Endothelial cell (in vitro differentiated cells): ENCODE measurements at places on chromosomes 6 and 20.

DNA sequence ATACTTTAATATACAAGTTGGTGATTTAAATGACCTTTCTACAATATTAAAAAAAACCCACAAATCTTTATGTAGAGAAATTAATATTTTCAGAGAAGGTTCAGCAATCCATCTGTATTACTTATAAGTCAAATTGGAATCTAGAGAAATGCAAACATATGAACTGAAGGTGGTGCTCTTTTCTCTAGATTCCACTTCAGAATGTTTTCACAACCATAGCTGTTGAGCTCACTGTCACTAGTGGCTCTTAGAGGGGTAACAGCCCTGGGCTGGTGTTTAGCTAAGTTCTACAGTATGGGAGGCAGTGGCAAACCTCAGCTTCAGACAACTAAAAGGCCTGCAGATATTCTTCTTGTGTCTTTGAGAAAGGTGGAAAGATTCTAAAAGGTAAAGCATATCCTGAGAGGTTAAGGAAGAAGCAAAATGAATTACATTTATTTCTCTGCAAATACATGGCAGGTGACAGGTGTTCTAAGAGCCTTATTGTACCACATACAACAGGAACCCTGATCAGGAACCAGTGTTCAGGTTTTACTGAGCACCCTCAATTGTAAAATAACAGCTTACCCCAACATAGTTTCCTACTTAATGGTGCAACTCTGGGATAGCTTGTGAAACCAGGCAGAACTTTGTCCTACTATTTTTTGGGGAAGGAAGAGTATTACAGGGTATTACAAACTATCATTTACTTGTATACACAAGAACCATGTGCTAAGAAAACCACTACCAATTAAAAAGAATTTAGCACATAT, 56.6 kb upstream of the SAMHD1 start:
- H3K4me1 ChIP-seq, result no peaks in the 10 kb centered on the region
- H3K4me3 ChIP-seq, result no peak overlapping the region
- peaks cover 2% of the 10 kb centered on the region for H3K27me3 ChIP-seq
- H3K36me3 ChIP-seq, result peaks cover 8% of the 10 kb centered on the region

DNA sequence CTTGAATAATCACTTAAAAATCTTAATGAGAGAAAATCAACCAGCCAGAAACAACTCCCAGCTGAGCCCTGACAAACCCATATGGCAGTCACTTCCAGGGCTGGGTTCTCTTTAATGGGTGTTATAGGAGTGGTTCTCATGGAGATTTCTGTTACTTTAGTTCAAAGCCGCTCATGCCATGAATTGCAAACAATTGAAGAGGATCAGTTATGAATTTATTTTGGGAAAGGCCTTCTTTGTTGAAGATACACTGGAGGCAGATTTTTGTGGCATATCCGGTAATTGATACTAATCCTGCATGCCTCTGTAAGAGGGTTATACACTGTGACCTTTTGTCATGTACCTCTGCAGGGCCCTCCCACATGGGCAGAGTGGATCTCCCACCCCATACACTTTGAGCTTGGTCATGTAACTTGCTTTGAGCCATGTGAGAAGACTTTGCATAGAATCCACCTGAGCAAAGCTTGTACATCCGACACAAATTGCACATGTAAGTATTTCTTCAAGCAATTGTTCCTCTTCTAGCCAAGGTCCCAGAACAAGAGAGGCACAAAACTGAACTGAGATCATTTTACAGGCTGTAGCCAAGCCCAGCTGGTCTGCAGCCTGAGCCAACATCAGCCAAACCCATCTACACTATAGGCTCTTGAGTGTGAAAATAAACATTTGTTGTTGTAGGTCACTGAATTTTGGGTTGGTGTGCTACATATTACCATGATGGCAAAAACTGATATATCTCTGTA, 492.3 kb downstream of the PREX1 start:
- H3K4me3 ChIP-seq, result no peak overlapping the region
- H3K4me1 ChIP-seq, result no peaks in the 10 kb centered on the region
- H3K27me3 ChIP-seq, result peaks cover 3% of the 10 kb centered on the region

DNA sequence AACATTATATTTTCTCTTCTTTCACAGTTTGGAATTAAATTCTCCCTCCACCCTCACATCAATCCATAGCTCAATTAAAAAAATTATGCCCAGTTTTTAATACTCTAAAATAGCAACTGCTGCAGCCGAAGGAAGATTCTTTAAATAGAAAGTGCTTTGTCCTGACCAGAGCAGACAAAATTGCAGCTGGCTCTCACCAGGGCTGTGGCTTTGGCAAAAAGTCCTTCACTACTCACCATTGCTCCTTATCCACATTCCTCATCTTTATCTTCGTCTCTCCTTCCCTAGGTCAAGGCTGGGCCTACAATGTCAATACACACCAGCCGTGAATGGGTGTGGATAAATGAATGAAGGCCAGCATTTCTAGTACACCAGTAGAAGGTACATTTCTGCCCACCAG, 107.9 kb upstream of the VGLL2 start:
- peaks cover 3% of the 10 kb centered on the region for H3K27me3 ChIP-seq
- H3K4me1 ChIP-seq, result no peaks in the 10 kb centered on the region
- H3K27ac ChIP-seq, result no peak overlapping the region
- DNase-seq, result no peak
- H3K4me3 ChIP-seq, result no peak overlapping the region
- H3K36me3 ChIP-seq, result no peaks in the 10 kb centered on the region

- DNase-seq, result peak; percentile 90
- peaks cover 8% of the 10 kb centered on the region for H3K36me3 ChIP-seq
- H3K4me3 ChIP-seq, result peak within 1 kb of the TSS; percentile 96
- peaks cover 3% of the 10 kb centered on the region for H3K27me3 ChIP-seq
Observed at GRCh38 chr20:5950271-5951031, at the start of the genes MCM8 and TRMT6. MCM8 (plus strand) TSS chr20:5950652; CDS start chr20:5952016, 1,364 bp downstream. TRMT6 (minus strand) TSS chr20:5950533; CDS start chr20:5950405, 128 bp downstream.

DNA sequence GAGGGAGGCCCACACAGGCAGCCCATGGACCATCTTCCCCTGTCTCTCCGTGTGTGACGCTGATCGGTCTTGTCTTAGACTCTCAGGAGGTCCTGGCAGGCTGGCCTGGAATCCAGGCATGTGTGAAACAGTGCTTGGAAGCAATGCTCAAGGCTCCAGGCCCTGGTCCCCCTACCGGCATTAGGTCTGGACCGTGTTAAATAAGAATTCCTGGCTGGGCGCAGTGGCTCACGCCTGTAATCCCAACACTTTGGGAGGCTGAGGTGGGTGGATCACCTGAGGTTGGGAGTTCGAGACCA, 13.0 kb downstream of the IP6K3 start:
- H3K36me3 ChIP-seq, result no peaks in the 10 kb centered on the region
- no peak for DNase-seq
- H3K27ac ChIP-seq, result no peak overlapping the region
- peaks cover 4% of the 10 kb centered on the region for H3K4me1 ChIP-seq
- peaks cover 5% of the 10 kb centered on the region for H3K27me3 ChIP-seq
- H3K4me3 ChIP-seq, result no peak overlapping the region

GRCh38 chr6:47323321-47323720, 13.6 kb upstream of the TNFRSF21 start:
- H3K27ac ChIP-seq, result no peak overlapping the region
- no peaks in the 10 kb centered on the region for H3K27me3 ChIP-seq
- no peak overlapping the region for H3K4me3 ChIP-seq
- H3K36me3 ChIP-seq, result no peaks in the 10 kb centered on the region
- H3K4me1 ChIP-seq, result no peaks in the 10 kb centered on the region
- no peak for DNase-seq

DNA sequence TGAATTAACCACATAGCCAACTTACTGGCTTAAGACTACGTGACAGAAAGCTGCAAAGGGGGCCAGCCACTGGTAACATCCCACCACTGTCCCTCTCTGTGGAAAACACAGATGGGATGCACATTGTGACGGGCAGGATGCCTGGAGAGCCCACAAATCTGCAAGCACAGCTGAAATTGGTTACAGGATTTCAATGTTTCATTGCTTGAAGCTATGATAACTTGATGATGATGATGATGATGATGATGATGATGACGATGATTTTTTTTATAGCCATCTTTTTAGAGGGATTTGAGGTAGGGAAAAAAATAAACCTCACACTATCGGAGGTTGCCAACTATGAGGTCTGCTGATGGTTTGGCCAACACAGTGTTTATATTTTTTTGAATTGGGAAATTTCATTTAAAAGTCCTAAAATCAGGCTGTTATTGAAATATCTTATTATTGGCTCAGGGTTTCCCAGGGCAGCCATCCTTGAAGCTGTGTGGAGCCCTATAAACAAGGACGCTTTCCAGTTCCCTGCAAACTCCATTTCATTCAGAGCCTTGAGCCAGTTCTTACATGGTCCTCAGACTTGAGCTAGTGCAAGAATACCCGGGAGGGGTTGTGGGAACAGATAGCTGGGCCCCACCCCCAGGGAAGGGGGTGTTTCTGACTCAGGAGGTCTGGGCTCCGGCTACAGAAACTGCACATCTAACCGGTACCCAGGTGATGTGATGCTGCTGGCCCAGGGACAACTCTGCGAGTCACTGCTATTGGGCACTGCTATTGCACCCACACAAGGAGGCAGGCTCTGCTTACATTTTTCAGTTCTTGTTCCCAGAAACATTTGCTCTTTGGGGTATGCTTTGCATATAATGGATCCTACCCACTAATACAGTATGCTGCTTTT, 27.1 kb downstream of the BCAS1 start:
- H3K36me3 ChIP-seq, result no peaks in the 10 kb centered on the region
- H3K27ac ChIP-seq, result no peak overlapping the region
- H3K27me3 ChIP-seq, result no peaks in the 10 kb centered on the region
- DNase-seq, result no peak

DNA sequence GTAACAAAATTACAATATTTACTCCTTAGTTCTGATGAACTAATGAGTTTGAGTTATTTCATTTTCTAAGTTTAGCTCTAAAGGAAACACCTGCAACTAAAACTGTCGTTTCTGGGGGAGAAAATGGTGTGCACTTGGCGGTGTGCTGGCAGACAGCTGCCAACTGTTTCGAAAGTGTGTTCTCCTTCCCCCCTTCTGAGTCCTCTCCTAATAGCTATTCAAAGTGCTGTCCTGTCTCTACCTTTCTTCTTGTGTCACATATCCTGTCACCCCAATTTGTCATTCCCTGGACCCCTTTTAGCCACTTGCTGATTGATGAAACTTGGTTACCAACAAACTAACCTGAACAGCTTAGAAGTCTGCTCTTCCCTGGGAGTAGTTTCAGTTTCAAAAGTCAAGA, 4.9 kb upstream of the UBE2J1 start:
- H3K36me3 ChIP-seq, result peaks cover 3% of the 10 kb centered on the region
- no peak overlapping the region for H3K4me3 ChIP-seq
- peaks cover 2% of the 10 kb centered on the region for H3K27me3 ChIP-seq
- no peak overlapping the region for H3K27ac ChIP-seq
- DNase-seq, result no peak
- peaks cover 3% of the 10 kb centered on the region for H3K4me1 ChIP-seq

DNA sequence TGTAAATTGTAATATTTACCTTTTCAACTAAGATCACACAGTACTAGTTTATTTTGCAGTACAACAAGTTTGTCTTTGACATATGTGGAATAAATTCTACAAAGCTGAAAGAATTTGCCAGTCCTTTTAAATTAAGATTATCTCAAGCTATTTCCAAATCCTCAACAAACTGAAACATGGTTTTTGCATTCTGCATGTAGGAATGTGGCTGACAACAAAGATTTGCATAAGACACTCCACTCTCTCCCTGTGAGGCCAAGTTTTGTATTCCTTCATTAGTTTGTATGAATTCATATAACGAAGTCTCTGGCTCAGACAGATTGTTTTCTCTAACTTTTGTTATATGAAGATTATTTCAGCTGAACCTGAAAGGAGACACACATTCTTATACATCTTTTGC, 124.1 kb upstream of the THEMIS start:
- no peaks in the 10 kb centered on the region for H3K27me3 ChIP-seq

DNA sequence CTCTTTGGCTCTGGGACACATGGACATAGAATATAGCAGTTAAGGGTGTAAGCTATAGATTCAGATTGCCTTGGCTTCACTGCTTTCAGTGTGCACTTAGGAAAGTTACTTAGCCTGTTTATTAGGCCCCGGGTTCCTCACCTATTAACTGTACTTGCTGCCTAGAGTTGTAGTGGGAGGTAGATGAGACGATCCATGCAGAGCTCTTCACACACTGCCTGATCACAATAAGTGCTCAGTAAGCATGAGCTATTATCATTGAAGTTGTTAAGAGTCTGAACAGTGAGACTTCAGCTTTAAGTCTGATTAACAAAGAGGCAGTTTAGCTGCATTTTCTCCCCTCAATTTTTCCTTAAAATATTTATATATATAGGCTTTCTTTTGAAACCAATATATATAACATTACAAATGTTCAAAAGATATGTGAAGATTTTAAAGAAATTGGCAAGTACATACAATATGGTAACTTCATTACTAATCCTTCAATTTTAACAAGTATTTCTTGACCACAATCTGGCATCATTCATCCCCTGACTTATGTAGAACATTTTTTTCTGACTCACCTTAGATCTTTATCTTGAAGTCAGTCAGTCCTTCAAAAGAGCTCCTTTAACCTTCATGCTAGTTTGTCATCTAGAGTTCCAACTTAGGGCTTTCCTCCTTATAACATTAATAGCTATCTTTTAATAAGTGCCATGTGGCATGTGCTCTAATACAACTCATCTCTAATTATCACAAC, 20.5 kb upstream of the SUPT3H start:
- DNase-seq, result no peak
- no peak overlapping the region for H3K27ac ChIP-seq
- no peaks in the 10 kb centered on the region for H3K27me3 ChIP-seq

GRCh38 chr6:6714118-6714897, 125.8 kb downstream of the LY86 start:
- peaks cover 25% of the 10 kb centered on the region for H3K4me1 ChIP-seq
- H3K36me3 ChIP-seq, result no peaks in the 10 kb centered on the region
- H3K27ac ChIP-seq, result no peak overlapping the region

- H3K27ac ChIP-seq, result no peak overlapping the region
- peaks cover 3% of the 10 kb centered on the region for H3K27me3 ChIP-seq
- peaks cover 6% of the 10 kb centered on the region for H3K36me3 ChIP-seq
- H3K4me3 ChIP-seq, result no peak overlapping the region
- H3K4me1 ChIP-seq, result peaks cover 4% of the 10 kb centered on the region
- DNase-seq, result no peak
Observed at GRCh38 chr6:37492991-37493660, 6.6 kb downstream of the CCDC167 start.

DNA sequence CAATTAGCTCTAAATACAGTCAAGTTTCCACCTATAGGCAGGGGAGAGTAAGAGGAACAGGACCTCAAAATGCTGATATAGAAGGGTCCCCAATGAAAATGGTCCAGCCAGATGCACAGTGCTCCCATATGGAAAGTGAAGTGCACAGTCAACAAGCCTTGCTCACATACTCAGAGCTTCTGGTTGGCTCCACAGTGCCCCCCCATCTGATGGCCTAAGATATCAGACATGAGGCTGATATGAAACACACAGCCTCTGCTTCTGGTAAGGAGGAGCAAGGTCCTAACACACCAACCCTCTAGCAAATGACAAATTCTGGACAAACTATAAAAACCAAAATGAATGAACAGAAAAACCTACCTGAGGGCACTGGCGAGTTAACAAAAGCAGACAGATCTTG, 111.4 kb upstream of the EMILIN3 start:
- no peak for DNase-seq
- H3K27ac ChIP-seq, result no peak overlapping the region
- H3K4me3 ChIP-seq, result no peak overlapping the region
- no peaks in the 10 kb centered on the region for H3K27me3 ChIP-seq
- peaks cover 4% of the 10 kb centered on the region for H3K36me3 ChIP-seq

GRCh38 chr6:48016020-48016755, 94.8 kb downstream of the PTCHD4 start:
- peaks cover 4% of the 10 kb centered on the region for H3K27me3 ChIP-seq
- DNase-seq, result no peak
- no peak overlapping the region for H3K27ac ChIP-seq
- H3K4me1 ChIP-seq, result no peaks in the 10 kb centered on the region
- peaks cover 13% of the 10 kb centered on the region for H3K36me3 ChIP-seq
- H3K4me3 ChIP-seq, result no peak overlapping the region

- no peaks in the 10 kb centered on the region for H3K27me3 ChIP-seq
- no peak overlapping the region for H3K4me3 ChIP-seq
- no peak for DNase-seq
Observed at GRCh38 chr6:160412993-160413392, 64.8 kb downstream of the SLC22A3 start.
